ENCODE measurements at places on chromosomes 11 and 22. TPM values are rescaled to one million over a fixed set of nuclear protein-coding genes. Genes with fewer than 3 reads are reported as not detected.

Gene PPP6R3
- 140 TPM for total RNA-seq

Gene DDTL
- total RNA-seq, result 3.7 TPM

Gene TRIM51
- not detected for total RNA-seq

Gene OR52H1
- 0.41 TPM for total RNA-seq

Gene MCAT
- total RNA-seq, result 13.9 TPM

Gene GLYATL1
- total RNA-seq, result 0.82 TPM

Gene TRIM66
- total RNA-seq, result 2.9 TPM

Gene GRAMD1B
- 39.9 TPM for total RNA-seq

Gene GAL3ST1
- 1.2 TPM for total RNA-seq

Gene HBG1
- 2.0 TPM for total RNA-seq

Gene OR6A2
- total RNA-seq, result 0.41 TPM

Gene SORL1
- 42.8 TPM for total RNA-seq

Gene FAT3
- total RNA-seq, result 151 TPM

Gene EFEMP2
- 13.0 TPM for total RNA-seq

Gene ZBTB16
- 3.7 TPM for total RNA-seq

Gene SEC14L6
- total RNA-seq, result 0.82 TPM

Gene NEU3
- total RNA-seq, result 15.1 TPM

Gene NLRP14
- 0.41 TPM for total RNA-seq

Gene CD6
- total RNA-seq, result 0.82 TPM

Gene PLAAT4
- total RNA-seq, result 3.3 TPM

Gene FXYD2
- 0.82 TPM for total RNA-seq

Gene SYNGR1
- total RNA-seq, result 50.1 TPM

Gene IL10RA
- 2.0 TPM for total RNA-seq

Gene HSPB2
- total RNA-seq, result 0.82 TPM

Gene SLC39A13
- 8.6 TPM for total RNA-seq

Gene WT1
- total RNA-seq, result not detected

Gene PKDREJ
- total RNA-seq, result under 0.01 TPM

Gene CLMP
- 50.5 TPM for total RNA-seq

Gene TRIM48
- total RNA-seq, result not detected

Gene OR52A1
- total RNA-seq, result under 0.01 TPM

Gene ENTHD1
- under 0.01 TPM for total RNA-seq

Gene MMP13
- not detected for total RNA-seq

Gene BATF2
- not detected for total RNA-seq

Gene RIN1
- 0.82 TPM for total RNA-seq

Gene OR2AG2
- 0.41 TPM for total RNA-seq

Gene FAR1
- 73.0 TPM for total RNA-seq

Gene ANO5
- 22.0 TPM for total RNA-seq

Gene GAL3ST3
- 10.6 TPM for total RNA-seq

Gene CABP4
- not detected for total RNA-seq

Gene PKNOX2
- total RNA-seq, result 4.9 TPM

Gene VSIG2
- not detected for total RNA-seq

Gene TIMP3
- 12.2 TPM for total RNA-seq

Gene GPR83
- total RNA-seq, result 1.2 TPM

Gene MS4A6E
- not detected for total RNA-seq

Gene KDM4E
- not detected for total RNA-seq

Gene IFITM10
- total RNA-seq, result 0.41 TPM

Gene RBMXL2
- not detected for total RNA-seq

Gene ARHGEF17
- total RNA-seq, result 16.3 TPM

Gene SGSM1
- total RNA-seq, result 8.6 TPM

Gene MFRP
- total RNA-seq, result not detected

Gene BTBD18
- total RNA-seq, result not detected

Gene PARVG
- 0.41 TPM for total RNA-seq

Gene RGL4
- not detected for total RNA-seq

Gene APOL4
- total RNA-seq, result 7.7 TPM

Gene FOLR2
- 5.7 TPM for total RNA-seq
